ENCODE measurements at places on chromosomes 3 and 15.

GRCh38 chr3:115783938-115784738 is 160.8 kb downstream of the GAP43 start:
- peak; percentile 92 for DNase-seq

DNA sequence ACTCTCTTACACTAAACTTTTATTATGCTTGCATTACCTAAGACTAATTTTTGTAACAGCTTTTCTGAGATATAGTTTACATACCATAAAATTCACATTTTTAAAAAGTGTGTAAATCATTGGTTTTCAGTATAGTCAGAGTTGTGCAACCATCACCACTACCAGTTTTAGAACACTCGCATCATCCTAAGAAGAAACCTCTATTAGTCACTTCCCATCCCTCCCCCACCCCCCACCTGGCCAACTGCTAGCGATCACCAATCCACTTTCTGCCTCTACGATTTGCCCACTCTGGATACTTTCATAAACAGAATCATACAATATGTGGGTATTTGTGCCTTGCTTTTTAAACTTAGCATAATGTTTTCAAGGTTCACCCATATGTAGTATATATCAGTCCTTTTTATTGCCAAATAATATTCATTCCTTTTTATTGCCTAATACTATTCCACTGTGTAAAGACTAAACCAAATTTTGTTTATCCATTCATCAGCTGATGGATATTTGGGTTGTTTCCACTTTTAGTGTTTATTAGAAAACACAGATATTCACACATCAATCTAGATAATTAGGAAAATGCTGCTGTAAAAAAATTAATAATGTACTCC is 23.0 kb downstream of the UBP1 start:
- no peak for DNase-seq

DNA sequence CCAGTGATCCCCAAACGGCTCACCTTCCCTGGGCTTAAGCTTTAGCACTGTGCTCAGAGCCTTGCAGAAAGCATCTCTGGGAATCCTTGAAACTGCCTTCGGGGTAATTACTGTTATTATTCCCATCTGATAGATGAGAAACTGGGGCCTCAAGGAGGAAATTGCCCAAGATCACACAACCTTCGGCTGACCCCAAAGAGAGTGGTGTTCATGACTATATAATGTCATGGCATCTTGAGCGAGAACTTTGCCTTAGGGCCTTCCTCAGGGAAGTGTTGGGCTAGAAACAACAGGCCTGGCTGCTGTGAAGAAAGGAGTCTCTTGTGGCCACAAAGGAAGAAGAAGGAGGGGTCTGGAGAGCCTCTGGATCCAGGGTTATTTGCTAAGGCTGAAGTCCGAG is 388.7 kb upstream of the CFAP20DC start:
- no peak for DNase-seq

GRCh38 chr3:53180305-53181023 is 19.5 kb downstream of the PRKCD start:
- DNase-seq = peak; percentile 46

DNA sequence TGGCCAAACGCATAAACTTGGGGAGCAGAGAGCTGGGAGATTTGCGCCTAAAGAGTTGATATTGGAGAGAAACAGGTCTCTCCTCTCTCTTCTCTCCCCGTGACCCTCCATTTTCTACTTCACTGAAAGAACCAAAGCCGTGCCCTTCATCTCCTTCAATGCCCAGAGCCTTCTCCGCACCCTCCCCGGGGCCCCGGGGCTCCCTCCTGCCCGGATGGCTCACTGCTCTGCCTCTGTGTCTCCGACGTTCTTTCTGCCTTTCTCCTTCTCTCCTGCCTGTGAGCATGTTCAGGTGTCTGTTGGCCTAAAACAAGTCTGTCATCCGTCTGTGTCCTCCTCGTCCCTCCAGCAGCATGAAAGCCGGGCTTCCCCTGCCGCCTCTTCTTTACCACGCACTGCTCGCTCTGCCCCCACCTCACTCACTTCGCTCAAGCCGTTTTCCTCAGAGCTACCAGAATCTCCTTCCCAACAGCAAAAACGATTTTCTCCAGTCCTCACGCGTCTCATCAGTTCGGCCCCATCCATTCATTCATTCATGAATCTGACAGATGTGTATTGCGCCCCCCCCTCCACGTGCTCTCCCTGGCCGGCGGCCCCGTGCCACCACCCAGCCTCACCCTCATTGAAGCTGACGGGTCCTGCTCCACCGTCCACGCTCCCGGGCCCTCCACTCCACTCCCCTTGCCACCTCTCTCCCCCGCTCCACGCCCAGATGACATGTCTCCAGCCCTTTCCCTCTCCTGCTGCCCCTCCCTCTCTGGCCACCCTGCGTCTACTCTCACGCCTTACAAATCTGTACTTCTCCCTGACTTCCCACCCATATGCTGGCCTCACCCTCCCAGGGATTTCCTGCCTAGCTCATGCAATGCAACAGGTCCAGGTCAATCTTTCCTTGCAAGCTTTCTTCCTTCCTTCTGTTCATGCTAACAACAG is 10.2 kb downstream of the MUC4 start:
- DNase-seq = no peak

Measured in tibial artery (tissue), 4 donors.